ENCODE measurements at places on chromosomes 5 and 9.

DNA sequence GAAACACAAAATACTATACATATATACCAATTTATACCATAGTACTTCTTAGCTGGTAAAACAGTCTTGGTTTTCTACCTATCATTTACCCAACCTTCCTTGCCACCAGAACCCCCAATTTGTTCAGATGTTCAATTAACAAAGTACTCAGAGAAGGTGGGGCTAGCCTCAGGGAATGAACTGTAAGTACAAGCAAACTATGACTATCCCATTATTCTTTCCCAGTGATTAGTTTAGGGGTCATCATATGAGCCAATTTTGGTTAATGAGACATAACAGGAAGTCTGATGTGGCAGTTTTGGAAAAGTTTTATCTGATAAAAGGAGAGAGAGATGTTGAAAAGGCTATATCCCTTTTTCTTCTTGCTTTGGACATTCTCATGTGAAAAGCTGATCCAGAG is 125.8 kb downstream of the DTWD2 start:
- DNase-seq = no peak

GRCh38 chr5:579746-580366 is 32.3 kb upstream of the CEP72 start:
- no peak for DNase-seq

GRCh38 chr9:116927726-116928125 is 240.6 kb downstream of the TRIM32 start:
- no peak for DNase-seq

DNA sequence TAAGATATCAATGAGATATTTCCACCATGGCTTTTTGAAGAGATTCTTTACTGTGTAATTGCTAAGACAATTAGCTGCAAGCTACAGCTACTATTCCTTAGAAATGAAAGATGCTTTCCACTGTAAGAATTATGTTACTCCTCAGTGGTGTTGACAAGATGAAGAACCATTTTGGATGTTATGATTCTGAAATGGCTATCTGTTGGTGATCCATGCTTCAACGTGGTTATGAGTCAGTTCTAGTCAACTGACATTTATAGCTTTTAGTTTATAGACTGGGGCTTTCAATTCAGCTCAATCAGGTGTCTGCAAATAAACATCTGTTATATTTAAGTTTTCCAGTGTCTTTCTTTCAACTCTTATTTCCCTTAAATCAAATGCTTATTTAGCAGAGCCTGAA is 93.7 kb downstream of the SGCD start:
- no peak for DNase-seq

- DNase-seq = no peak
These were observed 43.8 kb downstream of the GCNT1 start for GRCh38 chr9:76502746-76503145.

GRCh38 chr5:102453716-102454115 is 45.1 kb downstream of the SLCO6A1 start:
- DNase-seq = no peak

GRCh38 chr5:176178789-176179188 is 59.4 kb upstream of the SIMC1 start:
- no peak for DNase-seq

GRCh38 chr5:168055141-168055683 is 236.2 kb upstream of the WWC1 start:
- DNase-seq = no peak

GRCh38 chr5:154349626-154350264 is 96.1 kb upstream of the SAP30L start:
- DNase-seq = no peak

DNA sequence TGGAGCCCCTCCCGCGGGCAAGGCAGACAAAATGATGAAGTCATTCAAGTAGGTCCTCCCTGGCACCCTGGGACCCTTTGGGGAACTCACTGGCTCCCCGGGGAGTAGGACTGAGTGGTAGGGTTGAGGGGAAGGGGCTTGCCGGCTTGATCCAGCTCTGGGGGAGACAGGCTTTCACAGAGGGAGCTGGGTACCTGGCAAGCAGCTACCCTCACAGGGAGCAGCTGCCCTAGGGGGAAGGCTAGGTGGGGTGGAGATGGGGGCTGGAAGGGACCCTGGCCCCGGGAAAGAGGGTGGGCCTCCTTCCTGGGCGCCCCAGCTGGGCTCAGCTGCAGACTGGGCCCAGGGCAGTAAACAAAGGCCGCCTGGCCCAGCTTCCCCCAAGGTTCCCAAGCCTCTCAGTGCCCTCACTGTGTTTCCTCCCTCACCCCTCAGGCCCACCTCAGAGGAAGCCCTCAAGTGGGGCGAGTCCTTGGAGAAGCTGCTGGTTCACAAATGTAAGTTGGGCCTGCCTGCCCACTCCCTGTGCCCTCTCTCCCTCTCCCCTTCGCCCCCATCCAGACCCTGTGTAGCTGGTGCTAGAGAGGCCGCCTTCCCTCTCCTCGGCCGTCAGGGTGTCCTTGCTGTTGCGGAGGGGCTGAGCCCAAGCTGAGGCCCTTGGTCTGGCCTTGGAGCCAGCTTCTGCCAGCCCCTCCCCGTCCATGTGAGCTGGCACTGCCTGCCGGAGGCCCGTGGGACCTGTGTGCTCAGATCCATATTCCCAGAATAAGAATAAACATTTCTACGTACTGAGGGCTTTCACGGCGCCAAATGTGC is 131.2 kb downstream of the RGS3 start:
- no peak for DNase-seq

DNA sequence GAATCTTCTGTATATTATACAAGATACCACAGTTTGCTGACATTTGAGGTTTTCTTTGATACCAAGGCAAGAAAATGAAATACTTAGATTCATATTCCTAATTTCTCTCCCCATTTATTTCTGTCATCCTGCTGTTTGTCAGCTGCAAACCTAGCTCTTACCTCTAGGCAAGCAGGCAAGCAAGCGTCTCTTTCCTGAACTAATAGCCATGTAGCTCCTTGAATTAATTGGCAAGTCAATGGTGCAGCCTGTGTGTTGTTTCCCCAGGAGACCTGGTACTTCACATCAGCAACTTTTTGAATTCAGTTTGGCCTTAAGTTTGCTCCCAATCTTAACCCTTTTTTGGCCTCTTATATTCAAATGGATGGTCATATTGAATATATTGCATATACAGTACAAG is 573.6 kb upstream of the ARRDC3 start:
- no peak for DNase-seq

DNA sequence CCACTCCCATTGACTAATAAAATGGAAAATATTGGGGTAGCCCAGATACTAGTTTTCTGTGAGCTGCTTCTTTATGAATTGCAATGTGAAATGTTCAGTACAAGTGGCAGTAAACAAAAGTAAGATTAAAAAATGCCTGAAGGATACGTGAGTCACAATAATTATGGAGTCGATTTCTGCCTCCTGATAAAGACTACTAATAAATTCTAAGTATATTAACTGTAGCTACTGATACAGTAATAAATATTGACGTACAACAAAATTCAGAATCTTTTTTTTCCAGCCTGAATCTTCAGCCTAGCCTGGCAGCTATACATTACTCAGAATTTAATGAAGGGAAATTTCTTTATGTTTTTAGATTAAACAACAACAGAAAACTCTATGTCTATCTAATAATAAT is 218.1 kb downstream of the MPDZ start:
- no peak for DNase-seq

DNA sequence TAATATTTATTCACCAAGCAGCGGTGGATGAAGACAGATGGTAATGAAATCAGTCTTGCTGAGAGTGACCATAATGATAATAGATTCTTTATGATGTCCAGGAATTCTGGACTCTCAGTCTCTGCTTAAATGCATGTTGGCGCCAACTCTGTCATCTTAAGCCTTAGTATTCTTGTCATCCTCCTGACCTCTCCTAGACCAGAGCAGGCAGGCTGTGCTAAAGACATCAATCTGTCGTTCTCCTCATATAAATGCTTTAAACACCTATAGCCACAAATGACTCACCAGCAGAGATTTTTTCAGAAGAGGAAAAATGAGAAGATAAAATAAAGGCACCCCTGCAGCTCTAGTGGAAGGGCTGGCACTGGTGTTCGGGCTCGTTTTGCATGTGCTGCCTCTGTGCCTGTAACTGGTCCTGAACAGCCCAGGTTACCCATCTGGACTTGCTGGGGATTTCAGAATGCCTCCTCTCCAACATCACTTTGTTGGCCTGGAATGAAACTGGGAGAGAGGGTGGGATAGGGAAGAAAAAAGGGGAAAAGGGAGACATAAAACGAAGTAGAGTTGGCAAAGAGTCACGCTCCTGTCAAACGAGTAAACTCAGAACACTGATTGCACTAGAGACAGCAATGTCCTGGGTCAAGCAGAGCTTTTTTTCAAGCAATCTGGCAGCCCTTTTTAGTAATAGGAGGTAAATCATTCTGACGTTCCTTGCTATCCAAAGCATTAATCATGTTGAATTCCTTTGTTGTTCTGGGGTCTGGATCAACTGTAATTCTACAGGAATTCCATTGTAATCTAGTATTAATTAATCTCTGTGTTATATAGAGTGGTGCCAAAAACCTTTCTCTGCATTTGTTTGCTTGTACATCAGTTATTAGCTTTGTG is 195.5 kb upstream of the CLINT1 start:
- no peak for DNase-seq

DNA sequence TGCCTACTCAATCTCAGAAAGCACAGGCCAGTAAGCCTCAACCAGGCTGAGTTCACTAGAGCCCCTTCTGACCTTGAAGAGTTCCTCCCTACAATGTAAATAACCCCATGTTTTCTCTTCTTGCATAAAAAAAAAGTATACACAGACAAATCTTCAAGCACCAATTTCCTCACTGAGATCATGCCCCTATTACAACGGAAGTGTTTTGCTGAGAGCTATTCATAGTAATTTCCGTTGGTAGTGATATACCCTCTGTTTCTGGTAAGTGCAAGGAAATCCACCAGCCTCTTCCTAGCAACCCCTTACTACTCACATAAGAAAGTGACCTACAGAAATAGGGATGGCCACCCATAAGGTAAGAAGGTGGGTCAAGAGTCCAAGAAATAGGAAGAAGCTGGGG is 76.4 kb upstream of the TARS1 start:
- DNase-seq = no peak

GRCh38 chr5:124538191-124538590 is 208.2 kb downstream of the ZNF608 start:
- DNase-seq = no peak

- no peak for DNase-seq
These were observed 23.9 kb upstream of the ANKRD55 start for GRCh38 chr5:56257010-56257409.

- no peak for DNase-seq
These were observed 12.3 kb downstream of the BAAT start for GRCh38 chr9:101372327-101373118.

DNA sequence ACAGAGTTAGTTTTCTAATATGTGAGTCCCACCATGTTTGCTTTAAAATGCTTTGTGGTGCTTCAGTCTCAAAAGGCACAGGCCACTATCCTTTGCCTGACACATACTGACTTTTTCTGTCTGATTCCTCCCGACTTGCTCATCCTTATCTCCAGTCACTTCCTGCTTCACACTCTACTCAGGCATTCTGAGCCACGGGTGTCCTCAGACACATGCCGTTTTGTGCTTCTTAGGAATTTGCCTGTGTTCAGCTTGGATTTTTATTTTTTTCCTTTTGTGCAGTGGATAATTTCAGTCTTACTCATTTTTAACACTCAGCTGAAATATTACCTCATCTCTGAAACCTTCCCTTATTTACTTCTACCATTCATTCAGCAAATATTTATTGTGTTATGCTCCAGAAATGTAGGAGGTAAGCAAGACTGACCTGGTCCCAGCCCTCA is 54.1 kb downstream of the MAN2A1 start:
- DNase-seq = no peak

DNA sequence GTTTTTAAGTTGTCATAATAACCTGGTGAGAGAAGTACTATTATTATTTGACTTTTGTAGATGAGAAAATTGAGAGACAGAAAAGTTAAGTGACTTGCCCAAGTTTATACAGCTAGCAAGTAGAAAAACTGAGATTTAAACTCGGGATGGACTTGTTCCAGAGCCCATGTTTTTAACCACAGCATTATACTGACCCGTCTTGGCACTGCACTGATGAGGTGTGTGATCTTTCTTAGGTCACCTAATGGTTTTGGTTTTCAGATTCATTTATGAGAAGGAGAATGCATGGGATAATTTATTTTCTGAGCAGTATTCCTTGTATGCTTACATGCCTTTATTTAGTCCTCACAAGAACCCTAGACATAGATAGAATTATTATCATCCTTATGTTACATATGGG is 201.8 kb upstream of the CDKN2B start:
- no peak for DNase-seq

- DNase-seq = no peak
These were observed 15.2 kb upstream of the SPATA9 start for GRCh38 chr5:95697781-95698681.

All from left colon (tissue), 2 donors.